ENCODE measurements at places on chromosomes 7 and 10.

DNA sequence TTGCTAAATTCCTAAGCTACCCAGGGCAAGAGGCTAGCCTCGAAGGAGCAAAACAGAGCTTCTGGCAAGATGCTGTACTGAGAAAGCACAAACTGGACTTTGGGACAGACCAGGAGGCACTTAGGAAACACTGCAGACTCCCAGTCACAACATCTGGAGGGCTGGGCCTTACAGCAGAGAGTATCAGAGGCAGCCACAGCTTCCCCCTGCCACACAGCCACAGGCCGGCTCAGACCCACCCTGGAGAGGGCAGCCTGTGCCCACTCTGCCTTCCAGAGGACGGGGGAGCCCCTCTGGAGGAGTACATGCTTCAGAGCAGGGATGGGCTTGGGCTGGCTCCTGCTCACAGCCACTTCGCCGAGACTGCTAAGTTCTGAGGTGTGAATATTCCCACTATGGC, 17.4 kb downstream of the ESYT2 start:
- H3K4me1 ChIP-seq: peaks cover 53% of the 10 kb centered on the region
- no peaks in the 10 kb centered on the region for H3K27me3 ChIP-seq
- H3K36me3 ChIP-seq: peaks cover 11% of the 10 kb centered on the region
- no peak for DNase-seq

DNA sequence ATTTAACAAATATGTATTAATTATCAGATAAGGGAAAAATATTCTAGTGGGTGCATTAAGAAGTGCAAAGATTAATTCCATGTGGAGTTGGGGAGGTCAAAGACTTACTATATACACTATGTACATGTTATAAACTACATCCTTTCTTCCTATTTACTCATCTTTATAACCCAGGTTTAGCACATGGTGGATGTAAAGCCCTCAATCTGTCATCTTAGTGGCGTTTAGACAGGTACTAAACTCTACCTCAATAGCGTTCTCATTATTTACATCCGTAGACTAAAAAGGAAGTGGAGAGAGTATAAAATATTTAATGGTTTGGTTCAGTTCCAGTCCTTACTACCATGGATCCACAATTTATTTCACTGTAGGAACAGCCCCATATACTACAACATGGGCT, 14.8 kb upstream of the CELF2 start:
- peaks cover 21% of the 10 kb centered on the region for H3K27me3 ChIP-seq
- H3K36me3 ChIP-seq: no peaks in the 10 kb centered on the region
- no peaks in the 10 kb centered on the region for H3K4me1 ChIP-seq
- H3K4me3 ChIP-seq: no peak overlapping the region
- DNase-seq: no peak
- H3K27ac ChIP-seq: no peak overlapping the region

DNA sequence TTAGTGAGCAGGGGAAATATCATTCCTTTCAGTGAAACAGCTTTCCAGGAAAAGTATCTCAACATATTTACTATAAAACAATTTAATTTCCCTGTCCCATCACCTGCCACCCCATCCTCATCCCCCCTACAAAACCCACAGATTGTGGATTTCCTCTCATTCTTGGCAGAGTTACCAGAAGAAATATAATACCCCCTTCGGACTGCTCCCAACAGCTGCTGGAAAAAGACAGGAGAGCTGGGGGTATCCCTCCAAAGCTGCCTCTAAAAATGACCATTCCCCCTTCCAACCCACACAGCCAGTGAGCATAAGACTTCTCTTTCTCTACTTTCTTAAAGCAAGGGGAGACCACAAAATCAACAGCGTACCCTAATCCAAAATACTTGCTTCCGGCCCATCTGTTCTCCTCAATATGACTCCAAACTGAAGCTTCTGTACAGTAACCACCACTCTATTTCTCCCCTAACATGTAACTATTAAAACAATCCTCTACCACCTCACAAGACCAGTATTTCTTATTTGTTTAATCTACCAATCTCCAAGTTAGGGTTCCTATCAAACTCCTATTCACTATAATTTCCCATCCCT, 7.8 kb downstream of the FBXW4 start:
- no peak overlapping the region for H3K4me3 ChIP-seq
- H3K4me1 ChIP-seq: peaks cover 79% of the 10 kb centered on the region
- peaks cover 57% of the 10 kb centered on the region for H3K36me3 ChIP-seq

DNA sequence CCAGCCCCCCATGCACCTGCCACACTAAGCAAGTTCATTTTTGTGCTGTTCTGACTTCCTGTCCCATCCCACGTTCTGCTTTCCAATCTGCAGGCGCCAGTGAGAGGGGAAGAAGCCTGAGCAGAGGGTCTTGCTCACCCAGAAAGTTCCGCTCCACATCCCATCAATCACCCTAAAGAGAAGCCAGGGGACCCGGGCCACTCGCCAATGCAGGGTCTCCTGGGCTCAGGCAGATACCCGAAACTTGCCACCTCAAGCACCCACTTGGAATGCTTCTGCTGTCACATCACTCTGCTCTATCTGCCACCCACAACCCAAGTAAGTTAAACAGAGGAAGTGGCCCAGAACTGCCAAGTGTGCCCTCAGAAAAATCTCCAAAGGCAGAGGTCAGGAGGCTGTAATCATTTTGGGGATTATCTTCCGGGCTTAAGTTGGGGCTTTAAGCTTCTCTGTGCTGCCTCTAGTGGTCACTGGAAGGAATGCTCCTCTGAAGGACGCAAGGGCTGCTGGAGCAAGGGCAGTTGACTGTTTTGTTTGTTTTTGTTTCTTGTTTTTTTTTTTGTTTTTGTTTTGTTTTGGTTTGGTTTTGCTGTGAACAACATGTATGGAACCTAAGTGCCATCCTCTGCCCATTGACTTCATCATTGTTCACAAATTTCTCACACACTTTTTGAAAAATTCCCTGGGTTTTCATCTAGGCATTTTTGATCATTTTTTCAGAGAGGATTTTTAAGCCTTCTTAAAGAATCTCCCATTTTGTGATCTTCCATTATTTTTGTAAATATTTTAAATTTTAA, 25.5 kb downstream of the PRR15 start:
- no peaks in the 10 kb centered on the region for H3K36me3 ChIP-seq
- H3K27me3 ChIP-seq: no peaks in the 10 kb centered on the region
- H3K4me1 ChIP-seq: peaks cover 8% of the 10 kb centered on the region
- peak overlapping the region; percentile 70 for H3K4me3 ChIP-seq
- no peak overlapping the region for H3K27ac ChIP-seq
- no peak for DNase-seq

Data from activated B cell treated with CpG ODN at 0.5 μM for 24 hours (primary cell).